Cardiac atrium fibroblast (primary cell): ENCODE measurements at places on chromosomes 4 and X. TPM values are rescaled to one million over a fixed set of nuclear protein-coding genes. Genes with fewer than 3 reads are reported as not detected.

The ERAS gene
- not detected in 2 replicates for total RNA-seq

The RRH gene
- not detected in 2 replicates for total RNA-seq

The NKAP gene
- total RNA-seq: 2.2 and 6.5 TPM in 2 replicates

The CHRNA9 gene
- not detected in 2 replicates for total RNA-seq

The MAGEA12 gene
- not detected in 2 replicates for total RNA-seq

The HTN3 gene
- not detected in 2 replicates for total RNA-seq

The AFM gene
- not detected in 2 replicates for total RNA-seq

The AMER1 gene
- total RNA-seq: 1.4 and 2.8 TPM in 2 replicates

The CYBB gene
- total RNA-seq: 0.36 TPM in 1 of 2 replicates, not detected in the other

The UGT8 gene
- under 0.01 TPM in 1 of 2 replicates, not detected in the other for total RNA-seq

The KIF4A gene
- total RNA-seq: 3.2 and 5.0 TPM in 2 replicates

The MAGEA1 gene
- total RNA-seq: not detected in 2 replicates

The FGFR3 gene
- 1.8 and 3.4 TPM in 2 replicates for total RNA-seq

The PPEF2 gene
- total RNA-seq: not detected in 2 replicates

The BEND2 gene
- not detected in 2 replicates for total RNA-seq

The NAA11 gene
- total RNA-seq: not detected in 2 replicates

The SH3D19 gene
- 103 and 145 TPM in 2 replicates for total RNA-seq

The RHOXF1 gene
- total RNA-seq: not detected in 2 replicates

The GPR173 gene
- 1.3 TPM in 2 replicates for total RNA-seq

The TEX13B gene
- total RNA-seq: not detected in 2 replicates

The MTTP gene
- total RNA-seq: not detected in 2 replicates

The GLRA2 gene
- not detected in 2 replicates for total RNA-seq

The POU4F2 gene
- total RNA-seq: not detected in 2 replicates

The SLC9B1 gene
- total RNA-seq: 0.72 and 1.3 TPM in 2 replicates

The HGFAC gene
- total RNA-seq: not detected in 2 replicates

The ZMAT1 gene
- not detected in 2 replicates for total RNA-seq

The USP17L30 gene
- not detected in 2 replicates for total RNA-seq
